Inflammatory macrophage treated with lipopolysaccharide for 4 hours (primary cell): ENCODE measurements at places on chromosomes 4 and X.

DNA sequence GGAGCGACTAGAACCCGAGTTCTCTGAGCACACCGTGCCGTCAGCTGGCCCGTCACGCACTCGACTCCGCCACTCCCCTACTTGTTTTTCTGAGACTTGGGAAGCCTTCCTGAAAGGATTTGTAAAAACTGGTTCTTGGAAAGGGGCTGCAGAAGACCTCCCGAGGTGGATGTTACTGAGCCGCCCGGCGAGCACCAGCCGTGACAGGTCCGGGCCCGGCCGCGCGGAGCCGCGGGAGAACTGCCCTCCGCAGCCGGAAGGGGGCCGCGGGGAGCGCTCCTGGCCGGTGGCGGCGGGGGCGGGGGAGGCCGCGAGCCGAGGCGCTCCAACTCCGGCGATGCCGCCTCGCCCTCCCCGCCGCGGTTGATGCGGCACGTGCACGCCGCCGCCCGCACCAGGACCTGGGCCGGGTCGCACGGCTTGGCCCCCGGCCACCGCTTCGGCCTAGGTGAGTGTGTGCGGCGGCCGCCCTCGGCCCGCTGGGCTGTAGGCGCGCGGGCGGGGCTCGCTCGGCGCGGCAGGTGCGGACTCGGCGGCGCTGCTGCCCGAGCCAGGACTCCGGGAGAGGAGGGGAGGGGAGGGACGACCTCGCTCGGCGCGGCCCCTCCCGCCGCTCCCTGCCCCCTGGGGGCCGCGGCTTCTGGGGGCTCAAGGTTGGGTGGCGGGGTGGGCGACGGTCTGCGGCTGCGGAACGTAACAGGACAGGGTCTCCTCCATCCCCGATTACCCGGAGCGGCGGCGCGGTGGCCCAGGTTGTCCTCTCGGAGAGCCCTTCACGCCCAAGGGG, 1.7 kb downstream of the SPRY1 start:
- DNase-seq, result peak; percentile 74

DNA sequence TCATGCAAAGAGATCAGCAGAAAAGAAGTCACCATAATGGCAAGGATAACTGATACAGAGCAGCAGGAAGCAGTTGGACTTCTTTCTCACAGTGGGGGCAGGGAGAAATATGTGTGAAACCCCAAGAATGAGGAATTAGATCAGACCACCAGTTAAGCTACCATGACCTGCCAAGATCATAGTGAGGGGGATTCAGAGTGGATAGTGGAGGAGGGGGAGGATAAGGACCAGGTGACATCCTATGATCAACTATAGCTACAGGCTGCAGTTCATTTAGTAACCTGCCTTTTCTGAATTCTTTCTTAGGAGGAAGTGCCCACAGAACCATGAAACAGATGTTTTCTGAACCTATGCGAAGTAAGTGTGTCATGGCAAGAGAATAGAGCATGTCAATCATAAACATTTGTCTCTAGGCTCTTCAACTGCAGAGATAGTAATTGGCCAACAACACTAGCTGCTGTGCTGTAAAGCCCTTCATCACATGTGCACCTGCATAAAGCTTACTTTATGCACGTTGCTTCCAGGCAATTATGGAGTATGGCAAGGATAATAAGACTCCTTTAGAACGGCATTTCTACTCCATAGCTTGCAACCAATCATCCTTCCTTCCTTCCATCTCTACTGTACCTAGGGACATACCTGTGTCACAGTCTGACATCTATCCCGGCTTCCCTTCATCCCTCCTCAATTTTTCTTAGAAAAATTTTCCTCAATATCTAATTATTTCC, 329.7 kb downstream of the EPHA5 start:
- no peak for DNase-seq

DNA sequence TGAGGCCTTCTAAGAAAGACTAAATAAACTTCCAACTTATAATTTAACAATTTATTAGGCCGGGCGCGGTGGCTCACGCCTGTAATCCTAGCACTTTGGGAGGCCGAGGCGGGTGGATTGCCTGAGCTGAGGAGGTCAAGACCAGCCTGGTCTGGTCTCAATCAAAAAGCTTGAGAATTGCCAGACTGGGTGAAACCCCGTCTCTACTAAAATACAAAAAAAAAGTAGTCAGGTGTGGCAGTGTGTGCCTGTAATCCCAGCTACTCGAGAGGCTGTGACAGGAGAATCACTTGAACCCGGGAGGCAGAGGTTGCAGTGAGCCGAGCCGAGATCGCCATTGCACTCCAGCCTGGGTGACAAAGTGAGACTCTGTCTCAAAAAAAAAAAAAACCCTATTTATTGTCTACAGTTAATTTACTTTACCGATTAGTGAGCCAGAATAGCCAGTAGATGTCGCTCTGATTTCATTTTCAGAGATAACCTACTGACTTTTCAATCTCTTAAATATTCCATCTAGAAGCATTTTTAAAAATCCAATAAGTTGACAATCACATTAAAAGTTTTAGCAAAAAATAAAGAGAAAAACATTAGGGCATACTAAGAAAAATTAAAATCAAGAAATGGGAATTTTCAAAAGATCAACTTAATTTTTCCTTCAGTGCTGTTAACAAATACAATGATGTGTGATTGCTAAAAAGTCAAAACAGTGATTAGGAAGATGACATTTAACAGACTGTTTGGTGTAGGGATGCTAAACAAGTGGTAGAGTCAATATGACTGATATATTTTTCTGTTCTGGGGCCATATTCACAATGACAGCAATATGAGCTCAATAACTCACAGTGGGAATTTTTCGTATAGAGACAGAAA, 4.3 kb upstream of the SHROOM3 start:
- peak; percentile 54 for DNase-seq

DNA sequence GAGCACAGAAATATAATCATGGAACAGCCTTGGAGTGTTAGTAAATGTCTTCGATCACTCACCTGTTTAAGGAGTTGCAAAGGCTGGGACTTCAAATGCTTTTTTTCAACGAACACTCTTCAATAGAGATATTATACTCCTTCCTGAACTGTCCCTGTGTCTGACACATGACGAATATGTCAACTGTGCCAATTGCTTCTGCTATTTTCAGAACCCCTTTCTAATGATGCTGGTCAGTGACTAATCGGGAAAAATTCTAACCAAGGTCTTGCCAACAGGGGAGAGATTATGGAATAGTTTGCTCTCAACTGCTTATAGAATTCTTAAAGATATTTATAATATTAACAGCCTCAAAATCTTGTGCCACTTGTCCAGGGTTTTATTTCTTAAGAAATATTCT, 8.5 kb upstream of the KLHL34 start:
- DNase-seq, result no peak

DNA sequence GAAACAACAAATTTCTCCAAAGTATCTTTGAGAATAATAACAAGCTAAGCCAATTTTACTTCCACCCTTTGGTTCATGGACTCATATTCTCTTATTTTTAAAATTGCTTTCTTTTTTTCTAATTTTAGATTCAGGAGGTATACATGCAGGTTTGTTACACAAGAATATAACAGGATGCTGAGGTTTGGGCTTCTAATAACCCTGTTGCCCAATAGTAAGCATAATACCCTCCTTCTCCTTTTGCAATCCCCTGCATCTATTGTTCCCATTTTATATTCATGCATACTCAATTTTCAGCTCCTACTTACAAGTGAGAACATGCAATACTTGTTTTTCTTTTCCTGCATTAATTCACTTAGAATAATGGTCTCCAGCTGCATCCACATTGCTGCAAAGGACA, 202.3 kb upstream of the FSTL5 start:
- no peak for DNase-seq

DNA sequence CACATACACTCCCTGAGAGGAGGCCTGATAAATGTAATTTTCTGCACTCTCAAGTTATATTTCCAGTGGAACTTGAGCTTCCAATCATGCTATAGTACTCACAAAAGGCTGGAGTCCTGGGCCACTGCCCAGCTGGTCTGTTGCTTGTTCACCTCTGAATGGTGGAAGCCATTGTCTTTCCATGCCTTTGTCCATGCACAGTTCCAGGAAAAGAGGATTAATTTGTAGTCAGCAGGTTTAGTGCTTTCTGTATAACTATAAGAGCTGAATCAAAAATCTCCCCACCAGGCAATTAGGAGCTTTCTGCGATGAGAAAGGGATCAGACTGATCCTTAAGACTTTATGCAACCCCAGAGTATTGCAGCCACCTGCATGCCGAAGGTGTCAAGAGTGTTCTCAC, 195.4 kb upstream of the PGRMC2 start:
- no peak for DNase-seq

- peak; percentile 90 for DNase-seq
Observed at GRCh38 chr4:2793586-2794485, 951 bp downstream of the SH3BP2 start.

- peak; percentile 47 for DNase-seq
Observed at GRCh38 chr4:127832585-127832984, 48.1 kb upstream of the PLK4 start.

DNA sequence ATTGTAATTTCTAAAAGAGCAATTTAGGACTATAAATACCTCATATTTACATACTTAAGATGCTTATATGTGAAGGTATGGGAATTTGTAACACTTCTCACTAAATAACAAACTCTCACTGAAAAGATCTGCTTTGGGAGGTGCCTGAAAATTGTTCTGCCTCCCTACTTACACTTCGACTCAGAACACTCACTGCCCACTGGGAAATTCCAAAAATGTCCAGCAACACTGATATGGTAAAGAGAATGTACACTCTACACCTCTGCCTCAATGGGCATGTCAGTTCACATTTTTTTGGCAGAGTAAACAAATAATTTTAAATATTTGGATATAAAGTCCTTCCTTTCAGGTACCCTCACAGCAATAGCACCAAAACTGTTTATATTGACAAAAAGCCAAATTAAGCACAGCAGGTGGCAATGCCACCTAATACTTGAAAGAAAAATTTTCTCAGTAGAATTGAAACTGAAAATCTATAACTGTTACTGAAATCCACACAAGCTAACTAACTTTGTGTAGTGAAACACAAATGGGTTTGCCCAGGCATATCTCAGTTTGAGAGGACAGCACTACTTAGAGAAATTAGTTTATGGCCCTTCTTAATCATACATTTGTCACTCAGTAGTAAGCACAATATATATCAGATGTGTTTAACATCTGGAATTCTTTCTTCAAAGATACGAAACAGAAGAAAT, 67.1 kb downstream of the PRDM5 start:
- no peak for DNase-seq

GRCh38 chr4:175772170-175772705, 39.8 kb downstream of the GPM6A start:
- DNase-seq, result no peak

DNA sequence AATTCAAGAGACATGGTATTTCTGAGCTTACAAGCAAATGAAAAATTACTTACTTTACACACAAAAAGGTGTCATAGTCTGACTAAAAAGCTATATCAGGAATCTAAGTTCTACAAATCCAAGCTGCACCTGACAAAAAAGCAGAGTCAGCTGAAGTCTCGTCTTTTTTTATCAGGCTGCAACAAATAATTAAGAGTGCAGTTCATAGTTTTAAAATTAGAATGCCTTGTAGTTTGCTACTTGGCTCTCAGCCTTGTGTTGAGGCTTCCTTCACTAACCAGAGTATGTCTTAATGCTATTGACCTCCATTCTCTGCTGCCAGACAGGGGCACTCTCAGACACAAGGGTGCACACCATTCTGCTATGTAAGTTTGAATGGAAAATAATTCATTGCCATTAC, 940.7 kb downstream of the PCDH7 start:
- DNase-seq, result no peak

DNA sequence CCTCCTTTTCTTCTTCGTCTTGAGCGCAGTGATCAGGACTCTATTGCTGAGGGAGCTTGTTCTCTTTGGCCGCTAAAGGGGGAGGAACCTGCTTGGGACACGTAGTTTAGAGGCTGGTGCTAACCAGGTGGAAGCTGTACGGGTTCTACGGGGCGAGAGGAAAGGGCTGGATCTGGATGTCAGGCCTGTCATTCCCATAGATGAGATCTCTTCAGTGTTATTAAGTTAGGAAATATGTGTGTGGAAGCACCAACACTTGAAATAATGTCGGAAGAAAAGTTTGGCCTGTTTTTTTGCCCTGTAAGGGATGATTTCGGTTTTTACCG, 643 bp downstream of the SRP72 start:
- DNase-seq, result no peak

GRCh38 chr4:123562994-123563750, 166.6 kb downstream of the SPRY1 start:
- no peak for DNase-seq

DNA sequence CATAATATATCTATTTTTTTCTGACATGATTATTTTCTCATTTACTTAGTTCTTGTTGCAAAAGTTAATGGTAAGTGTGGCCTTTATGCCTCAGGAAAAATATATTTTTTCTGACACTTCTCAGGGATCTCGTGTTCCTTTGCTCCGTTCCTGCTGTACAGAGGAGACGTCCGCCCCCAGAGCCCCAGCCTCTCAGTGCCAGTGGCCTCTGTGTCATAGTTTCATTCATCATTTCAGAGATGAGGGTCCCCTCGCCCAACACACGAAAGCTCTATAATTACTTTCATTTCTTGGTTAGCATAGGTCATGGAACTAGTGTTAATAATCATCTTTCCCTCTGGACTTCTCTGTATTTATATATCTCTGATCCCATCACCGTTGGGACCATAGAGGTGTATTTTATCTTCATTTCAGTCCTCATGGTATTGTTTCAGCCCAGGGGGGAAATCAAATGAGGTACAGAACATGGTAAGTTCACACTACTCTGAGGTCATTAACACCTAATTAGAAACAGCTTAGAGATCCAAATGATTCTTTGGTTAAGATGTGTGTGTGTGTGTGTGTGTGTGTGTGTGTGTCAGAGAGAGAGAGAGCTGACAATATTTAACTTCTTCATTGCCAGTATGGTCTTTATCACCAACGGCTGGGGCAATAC, 631.1 kb upstream of the TENM3 start:
- no peak for DNase-seq

GRCh38 chr4:54255881-54256280, 26.8 kb downstream of the PDGFRA start:
- no peak for DNase-seq
